T-cell (primary cell): ENCODE measurements at places on chromosomes 7 and 10.

DNA sequence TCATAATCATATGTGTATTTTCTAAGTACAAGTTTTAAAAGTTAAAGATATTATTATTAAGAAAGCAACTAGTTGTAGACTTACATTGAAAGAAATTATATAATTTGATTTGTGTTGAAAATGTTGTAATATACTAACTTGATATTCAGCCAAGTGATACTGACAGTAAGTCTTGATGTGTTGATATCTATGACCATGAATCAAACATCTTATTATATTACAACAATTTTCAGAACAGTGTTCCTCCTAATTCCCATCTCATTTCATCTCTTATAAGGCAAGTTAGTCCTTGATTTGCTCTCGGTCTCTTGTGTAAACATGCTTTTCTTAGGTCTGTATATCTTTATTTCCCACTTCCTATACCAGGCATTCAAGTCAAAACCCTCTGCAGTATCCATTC lies 269.2 kb upstream of the SEMA3E start:
- no peak for DNase-seq

DNA sequence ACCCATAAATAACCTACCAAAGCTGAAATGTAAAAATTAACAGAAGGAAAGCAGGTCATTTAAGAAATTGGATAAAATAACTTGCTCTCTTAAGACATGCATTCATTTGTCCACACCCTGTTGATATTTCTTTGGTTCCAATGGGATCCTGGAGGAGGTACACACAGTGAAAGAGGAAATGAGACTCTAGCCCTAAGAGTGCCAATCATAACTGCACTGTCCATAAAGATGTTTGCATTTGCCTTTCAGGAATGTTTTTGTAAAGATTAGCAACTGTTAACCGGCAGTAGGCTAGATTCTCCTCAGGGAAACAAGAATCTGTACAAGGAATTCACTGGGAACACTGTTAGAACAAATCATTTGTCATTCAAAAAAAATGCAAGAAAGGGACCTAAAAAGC lies 61.0 kb downstream of the MEOX2 start:
- DNase-seq: no peak

- DNase-seq: no peak
These were observed 20.2 kb upstream of the HPS1 start for GRCh38 chr10:98466861-98467505.

DNA sequence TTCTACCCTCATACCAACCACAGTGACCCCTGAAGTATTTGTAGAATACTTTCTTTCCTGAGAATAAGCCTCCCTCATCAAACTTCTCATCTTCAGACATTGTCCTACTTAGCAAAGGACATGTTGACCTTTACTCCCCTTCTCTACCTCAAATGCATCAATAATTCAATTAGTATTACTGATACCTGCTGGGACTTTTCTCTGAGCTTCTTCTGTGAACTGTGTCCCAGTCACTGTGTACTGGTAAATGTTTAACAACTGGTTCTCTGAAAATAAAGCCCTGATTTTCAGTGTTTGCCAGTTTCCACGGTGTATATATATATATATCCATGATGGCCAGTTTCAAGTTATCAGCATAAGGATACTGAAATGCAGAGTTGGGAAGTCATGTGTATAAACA lies 12.2 kb downstream of the PANK1 start:
- DNase-seq: no peak

DNA sequence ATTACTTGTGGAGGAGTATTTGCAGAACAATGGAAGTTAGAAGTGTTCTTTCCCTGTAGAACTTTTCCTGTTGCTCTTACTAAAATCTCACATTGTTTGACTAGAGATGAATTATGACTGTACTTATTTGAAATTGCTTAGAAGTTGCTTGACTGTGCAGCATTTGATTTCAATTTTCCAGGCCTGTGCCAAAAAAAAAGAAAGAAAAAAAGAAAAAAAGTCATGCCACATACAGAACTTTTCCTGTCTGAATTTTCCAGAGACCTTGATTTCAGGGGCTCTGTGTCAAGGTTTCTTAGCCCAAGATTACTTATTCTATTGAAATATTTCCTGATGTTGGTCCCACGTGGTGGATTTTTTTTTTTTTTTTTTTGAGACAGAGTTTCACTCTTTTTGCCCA lies 3.5 kb upstream of the FAM171A1 start:
- no peak for DNase-seq

- DNase-seq: no peak
These were observed 76.1 kb downstream of the PROSER2 start for GRCh38 chr10:11899067-11899876.

DNA sequence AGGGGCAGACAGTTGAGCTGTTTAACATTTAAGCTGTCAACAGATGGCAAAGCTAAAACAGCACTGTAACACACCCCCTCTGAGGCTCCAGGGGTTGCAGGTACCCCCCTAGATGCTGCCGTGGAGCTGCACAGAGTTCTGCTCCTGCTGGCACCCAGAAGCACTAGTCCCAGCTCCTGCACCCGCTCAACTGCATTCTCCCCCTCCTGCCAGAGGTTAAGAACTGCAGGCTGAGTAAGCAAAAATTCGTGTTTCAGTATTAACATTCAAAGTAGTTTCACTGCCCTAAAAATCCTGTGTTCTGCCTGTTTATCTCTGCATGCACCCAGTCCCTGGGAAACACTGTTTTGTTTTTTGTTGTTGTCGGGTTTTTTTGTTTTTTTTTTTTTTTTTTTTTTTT lies 790.8 kb upstream of the KCND2 start:
- DNase-seq: no peak

DNA sequence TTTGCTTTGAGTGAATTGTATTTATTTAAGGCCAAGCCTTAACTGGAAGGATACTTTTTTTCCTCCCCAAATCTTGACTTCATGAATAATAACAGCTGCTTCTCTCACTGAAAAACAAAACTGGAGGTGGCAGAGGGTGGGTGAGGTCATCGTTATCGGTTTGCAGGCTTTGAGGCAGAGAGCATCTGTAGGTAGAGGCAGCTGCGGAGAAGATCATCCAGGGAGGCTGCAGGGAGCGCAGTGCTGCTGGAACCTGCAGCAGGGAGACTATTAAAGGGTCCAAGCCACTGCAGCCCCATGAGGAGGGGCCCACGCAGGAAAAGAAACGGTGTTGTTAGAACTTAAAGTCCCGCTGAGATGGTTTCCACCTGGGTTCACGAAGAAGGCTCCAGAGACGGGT lies 112.1 kb upstream of the SDK1 start:
- DNase-seq: no peak

- no peak for DNase-seq
These were observed 82.3 kb upstream of the GTF2I start for GRCh38 chr7:74575083-74575784.

DNA sequence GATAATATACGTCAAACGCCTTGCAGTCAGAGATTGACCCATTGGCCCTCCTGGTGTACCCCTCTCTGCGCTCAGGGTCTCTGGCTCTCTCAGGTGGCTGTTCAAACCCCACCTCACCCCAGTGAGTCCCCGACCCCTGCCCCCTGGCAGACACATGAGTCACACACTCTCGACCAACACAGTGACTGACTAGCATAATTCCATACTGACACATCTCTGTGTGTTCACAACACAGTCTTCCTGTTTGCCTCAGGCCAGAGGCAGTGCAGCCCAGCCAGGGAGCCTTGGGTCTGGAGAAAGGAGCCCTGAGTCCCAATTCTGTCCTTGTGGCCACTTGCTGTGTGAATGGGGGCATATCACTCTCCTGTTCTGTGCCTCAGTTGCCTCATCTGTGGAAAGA lies 40.1 kb downstream of the PALD1 start:
- DNase-seq: no peak

GRCh38 chr7:41122256-41122987 lies 580.5 kb downstream of the INHBA start:
- DNase-seq: no peak

DNA sequence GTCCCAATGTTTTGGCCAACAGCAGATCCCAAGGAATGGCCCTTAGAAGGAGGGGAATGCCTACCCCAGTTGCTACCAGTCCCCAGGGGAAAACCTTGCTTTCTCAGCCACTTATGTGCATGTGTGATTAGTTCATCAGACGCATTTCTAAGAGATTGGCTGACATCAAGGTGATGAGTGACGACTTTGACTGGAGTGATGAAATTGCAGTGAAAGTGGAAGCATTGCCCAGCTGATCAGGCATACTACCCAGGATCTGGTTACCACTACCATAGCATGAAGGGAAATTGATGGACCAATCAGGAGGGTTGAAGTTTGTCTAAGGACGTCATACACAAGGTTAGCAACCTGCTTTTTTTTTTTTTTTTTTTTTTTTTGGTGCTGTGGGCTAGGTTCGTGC lies 90.3 kb upstream of the ELMO1 start:
- DNase-seq: no peak

DNA sequence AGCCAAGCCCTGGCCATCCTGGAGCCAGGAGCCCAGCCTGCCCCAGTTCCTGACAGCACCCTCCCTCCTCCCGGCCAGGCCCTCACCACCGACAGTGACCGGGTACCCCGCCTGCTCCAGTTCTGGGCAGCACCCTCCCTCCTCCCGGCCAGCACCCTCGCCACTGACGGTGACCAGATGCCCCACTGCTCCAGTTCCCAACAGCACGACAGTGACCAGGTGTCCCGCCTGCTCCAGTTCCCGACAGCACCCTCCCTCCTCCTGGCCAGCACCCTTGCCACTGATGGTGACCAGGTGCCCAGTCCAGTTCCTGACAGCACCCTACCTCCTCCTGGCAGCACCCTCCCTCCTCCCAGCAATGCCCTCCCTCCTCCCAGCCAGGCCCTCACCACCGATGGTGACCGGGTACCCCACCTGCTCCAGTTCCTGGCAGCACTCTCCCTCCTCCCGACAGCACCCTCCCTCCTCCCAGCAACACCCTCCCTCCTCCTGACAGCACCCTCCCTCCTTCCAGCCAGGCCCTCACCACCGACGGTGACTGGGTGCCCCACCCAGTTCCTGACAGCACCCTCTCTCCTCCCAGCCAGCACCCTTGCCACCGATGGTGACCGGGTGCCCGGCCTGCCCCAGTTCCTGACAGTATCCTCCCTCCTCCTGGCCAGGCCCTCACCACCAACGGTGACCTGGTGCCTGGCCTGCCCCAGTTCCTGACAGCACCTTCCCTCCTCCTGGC lies 40.3 kb downstream of the VIPR2 start:
- no peak for DNase-seq

DNA sequence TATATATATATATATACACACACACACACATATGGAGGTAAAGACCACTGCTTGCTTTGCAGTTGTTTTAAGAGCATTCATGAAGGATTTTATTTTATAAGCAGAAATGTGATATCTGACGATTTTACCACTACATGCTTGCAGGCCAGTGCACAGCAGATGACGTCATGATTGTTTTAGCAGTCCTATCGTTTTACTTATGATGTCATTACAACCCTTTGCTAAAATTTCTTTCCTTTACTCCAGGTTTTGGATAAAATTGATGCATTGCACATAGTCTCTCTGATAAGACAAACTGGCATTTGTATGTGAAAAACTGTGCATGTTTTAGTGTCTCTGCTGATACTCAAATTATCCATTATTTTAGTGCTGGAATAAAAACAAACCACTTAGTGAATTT lies 9.2 kb downstream of the EGFR start:
- DNase-seq: no peak

DNA sequence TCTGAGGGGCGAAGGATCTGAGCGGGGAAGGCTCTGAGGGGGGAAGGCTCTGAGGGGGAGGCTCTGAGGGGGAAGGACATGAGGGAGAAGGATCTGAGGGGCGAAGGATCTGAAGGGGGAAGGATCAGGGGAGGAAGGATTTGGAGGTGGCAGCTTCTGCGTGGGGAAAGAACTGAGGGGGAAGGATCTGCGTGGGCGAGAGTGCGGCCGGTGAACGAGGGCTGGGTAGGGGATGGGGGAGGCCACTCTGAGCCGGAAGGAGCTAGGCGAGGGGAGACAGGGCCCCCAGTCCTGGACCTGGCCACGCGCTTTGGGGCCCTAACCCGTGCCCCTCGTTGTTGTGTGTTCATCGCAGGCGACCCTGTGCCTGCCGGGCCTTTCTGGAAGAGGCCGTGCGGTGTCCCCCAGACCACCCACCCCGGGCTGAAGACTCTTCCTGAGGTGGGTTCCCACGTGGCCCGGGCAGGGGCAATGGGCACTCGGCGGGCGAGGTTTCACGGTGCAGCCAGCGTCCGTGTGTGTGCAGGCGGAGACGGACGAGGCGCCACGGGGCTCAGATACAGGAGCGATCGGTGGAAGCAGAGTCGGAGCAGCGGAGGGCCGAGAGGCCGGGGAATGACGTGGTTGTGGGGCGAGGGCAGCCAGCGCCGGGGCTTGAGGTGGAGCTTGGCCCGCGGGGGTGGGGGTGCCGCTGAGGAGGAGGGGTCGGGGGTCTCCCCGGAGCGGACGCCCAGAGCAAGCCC lies 2.0 kb downstream of the CALY start:
- DNase-seq: peak; percentile 51

DNA sequence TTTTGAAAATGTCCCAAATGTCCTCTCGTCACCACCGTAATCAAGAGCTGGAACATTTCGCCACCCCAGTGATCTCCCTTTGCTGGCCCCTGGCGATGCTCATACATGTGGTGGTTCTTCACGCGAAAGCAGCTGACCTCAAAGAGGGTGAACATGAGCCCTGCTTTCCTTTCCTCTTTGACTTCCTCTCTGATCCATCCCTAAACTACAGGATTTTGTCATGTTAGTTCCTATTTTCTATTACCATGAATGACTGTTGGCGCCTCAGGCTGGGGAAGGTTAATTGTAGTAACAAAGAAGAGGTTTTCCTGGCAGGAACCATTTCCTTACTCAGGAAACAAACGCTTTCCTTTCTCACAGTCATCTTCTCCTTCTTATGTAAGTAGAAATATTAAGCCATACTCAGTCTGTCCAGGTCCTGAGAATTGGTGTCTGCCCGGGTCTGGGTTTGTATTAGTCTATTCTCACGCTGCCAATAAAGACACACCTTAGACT lies 114.5 kb downstream of the INSYN2A start:
- no peak for DNase-seq

- DNase-seq: no peak
These were observed 5.0 kb upstream of the TNS3 start for GRCh38 chr7:47586925-47587324.

- DNase-seq: no peak
These were observed 17.2 kb downstream of the MMS19 start for GRCh38 chr10:97481071-97481470.

- no peak for DNase-seq
These were observed 50.3 kb upstream of the ST8SIA6 start for GRCh38 chr10:17504547-17505245.

DNA sequence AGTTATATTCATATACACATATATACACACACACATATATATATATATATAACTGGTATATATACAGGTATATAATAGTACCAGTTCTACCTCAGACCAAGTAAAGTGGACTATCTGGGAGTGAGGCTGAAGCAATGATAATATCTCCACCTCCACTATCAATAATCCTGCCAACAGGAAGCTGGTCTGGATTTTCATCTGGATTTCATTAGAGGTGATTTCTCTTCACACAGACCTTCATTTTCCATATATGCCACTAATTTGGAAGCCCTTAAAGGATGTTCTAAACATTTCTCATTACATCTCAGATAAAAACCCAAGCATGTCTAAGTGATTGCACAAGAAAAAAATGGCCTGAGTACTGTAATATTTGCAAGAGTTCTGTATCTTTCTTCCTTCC lies 1.7 kb upstream of the SLC35B4 start:
- DNase-seq: no peak
